Muscle of back (tissue), 13 donors: ENCODE measurements at places on chromosomes 3 and 15. TPM values are rescaled to one million over a fixed set of nuclear protein-coding genes. Genes with fewer than 3 reads are reported as not detected.

DNA sequence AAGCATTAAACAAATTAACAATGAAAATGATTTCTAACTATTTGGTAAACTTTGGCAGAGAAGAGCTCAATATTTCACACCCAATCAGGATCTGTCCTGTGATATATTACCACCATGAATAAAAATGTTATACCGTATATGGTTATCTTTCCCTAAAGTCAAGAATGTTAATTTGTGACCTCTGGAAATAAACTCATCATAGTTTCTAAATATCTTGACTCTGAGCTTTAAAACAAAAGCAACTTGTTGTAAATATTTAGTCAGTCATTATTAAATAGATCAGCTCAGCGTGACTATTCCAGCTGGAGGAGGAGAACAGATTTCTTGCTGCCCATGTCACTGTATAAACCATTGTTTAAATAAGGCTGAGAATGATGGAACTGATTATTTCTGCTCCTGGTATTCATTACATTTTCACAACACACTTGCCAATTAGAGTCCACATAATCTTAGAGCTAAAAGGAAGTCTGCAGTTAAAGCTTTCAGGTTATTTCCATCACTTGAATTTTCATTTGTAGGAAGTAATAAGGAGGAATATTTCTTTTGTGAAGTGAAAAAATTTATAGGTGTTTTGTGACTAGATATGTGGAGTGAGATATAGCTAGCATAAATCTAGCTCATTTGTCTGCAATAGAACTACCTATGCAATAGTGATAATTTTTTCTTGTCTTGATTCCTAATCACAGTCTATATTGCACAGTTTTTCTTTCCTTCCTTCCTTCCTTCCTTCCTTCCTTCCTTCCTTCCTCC, 106.5 kb upstream of the P2RY1 start:
- peak; percentile 16 for DNase-seq

DNA sequence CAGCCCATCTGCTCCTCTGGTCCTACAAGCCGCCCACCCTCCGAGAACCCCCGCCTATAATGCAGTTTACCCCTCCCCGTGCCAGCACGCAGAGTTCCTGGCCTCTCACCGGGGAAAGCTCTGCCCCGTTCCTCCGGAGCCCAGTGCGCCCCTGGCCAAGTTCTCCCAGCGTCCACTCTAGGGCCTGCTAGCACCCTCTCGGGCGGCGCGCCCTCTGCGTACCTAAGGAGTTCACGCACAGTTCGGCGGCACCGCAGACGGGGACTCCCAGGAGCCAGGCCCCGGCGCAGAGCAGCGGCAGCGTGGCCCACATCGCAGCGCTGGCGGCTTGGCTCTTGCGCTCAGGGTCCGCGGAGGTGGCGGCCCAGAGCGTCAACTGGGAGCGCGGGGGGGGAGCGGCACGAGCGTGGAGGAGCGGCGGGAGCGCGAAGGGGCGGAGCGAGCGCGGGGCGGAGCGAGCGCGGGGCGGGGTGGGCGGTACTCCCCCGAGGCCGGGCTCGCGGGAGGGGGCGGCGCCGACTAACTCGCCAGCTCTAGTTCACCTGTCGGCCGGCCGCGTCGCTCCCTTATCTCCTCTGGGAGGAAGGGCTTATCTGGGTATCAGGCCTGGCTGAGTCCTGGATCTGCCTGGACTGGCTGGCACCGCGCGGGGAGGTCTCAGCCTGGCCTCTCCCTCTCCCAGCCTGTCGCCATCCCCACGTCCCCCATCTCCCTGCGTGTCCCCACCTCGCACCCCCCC, at the start of gene CTSH:
Gene CTSH (minus strand): TSS at position 378 of the 739 bp plus-strand sequence. CDS start 65 bp downstream, at position 313.
- DNase-seq = peak; percentile 49

GRCh38 chr3:195877136-195877715, 31.1 kb downstream of the TNK2 start:
- DNase-seq = no peak

DNA sequence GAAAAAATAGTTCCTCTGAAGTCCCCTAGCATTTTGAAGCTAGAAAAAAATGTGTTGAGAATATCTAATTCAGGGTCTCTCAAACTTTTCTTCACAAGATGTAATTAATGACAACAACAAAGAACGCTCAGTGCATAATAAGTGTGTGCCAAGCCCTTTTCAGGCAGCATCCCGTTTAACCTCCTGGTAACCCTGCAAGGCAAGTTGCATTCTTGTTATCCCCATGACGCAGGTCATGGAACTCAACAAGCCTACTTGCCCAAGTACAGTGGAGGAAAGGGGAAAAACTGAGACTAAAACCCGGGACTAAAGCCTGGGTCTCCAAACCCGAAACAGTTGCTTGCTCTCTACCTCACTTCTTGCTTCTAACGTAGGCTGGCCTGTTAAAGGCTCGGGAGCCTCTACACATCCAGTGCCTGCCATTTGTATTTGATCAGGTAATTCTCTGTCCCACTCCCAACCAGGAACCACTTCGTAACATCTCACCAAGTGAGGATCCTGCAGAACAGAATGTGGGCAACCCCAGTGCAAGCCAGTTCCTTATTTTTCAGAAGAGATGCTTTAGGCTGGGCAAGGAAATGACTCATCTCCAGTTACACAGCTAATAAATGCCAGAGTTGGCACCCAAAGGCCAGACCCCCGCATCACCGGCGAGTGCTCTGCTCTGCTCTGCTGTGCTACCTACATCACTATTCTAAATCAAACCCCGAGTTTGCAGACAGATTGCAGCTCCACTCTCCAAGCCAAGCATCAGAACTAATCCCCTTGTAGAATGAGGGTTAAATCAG, 28.3 kb downstream of the LMCD1 start:
- no peak for DNase-seq

DNA sequence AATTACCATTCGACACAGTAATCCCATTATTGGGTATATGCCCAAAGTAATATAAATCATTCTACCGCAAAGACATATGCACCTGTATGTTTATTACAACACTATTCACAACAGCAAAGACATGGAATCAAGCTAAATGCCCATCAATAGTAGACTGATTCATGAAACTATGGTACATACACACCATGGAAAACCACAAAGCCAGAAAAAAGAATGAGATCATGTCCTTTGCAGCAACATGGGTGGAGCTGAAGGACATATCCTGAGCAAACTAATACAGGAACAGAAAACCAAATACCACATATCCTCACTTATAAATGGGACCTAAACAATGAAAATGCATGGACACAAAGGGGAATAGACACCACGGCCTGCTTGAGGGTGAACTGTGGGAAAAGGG, 11.1 kb upstream of the MCF2L2 start:
- no peak for DNase-seq

MUC13 gene
- polyA plus RNA-seq = 0.52 TPM

GOLGA6A gene
- polyA plus RNA-seq = not detected

SLC22A13 gene
- 0.20 TPM for polyA plus RNA-seq

CLDN11 gene
- polyA plus RNA-seq = 2.3 TPM

ABI3BP gene
- polyA plus RNA-seq = 406 TPM
